ENCODE measurements at places on chromosomes 11 and 22. TPM values are rescaled to one million over a fixed set of nuclear protein-coding genes. Genes with fewer than 3 reads are reported as not detected.

Gene OR8G5
- not detected for total RNA-seq

Gene MYOD1
- total RNA-seq: not detected

Gene LSP1
- not detected for total RNA-seq

Gene TRIM51
- not detected for total RNA-seq

Gene IGLL1
- total RNA-seq: not detected

Gene YPEL4
- total RNA-seq: not detected

Gene OR52E8
- total RNA-seq: not detected

Gene BTBD18
- total RNA-seq: not detected

Gene F2
- 0.80 TPM for total RNA-seq

Gene NCR3LG1
- total RNA-seq: 0.62 TPM

Gene FGF19
- total RNA-seq: 0.29 TPM

Gene PATE1
- not detected for total RNA-seq

Gene PHF5A
- 71.6 TPM for total RNA-seq

Gene SMIM35
- not detected for total RNA-seq

Gene SPON1
- total RNA-seq: 0.13 TPM

Gene MMP13
- not detected for total RNA-seq
